ENCODE measurements at places on chromosomes 16 and 17.
A peak's percentile ranks its signal among the peaks of the same experiment; 100 is the strongest.

DNA sequence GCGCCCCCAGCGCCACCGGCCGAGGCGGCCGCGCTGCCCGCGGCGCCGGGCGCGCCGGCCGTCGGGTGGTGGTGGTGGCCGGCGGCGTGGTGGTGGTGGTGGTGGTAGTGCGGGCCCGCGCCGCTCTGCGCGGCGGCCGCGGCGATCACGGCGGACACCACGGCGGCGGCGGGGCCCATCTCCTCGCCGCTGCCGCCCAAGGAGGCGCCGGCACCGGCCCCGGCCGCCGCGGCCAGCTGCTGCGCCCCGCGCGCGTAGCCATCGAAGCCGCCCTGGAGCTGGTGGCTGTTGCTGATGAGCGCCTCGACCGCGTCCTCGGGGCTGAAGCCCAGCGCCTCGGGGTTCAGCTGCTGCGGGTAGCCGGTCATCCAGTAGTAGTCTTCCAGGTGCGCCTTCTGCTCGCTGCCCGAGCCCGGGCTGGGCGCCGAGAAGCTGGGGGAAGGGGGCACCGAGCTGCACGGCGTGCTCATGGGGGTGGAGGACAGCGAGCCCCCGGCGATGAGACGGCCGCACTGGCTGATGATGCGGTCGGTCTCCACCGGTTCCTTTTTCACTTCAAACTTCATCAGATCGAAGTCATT lies 1.2 kb downstream of the MAF start:
- DNase-seq, result peak; percentile 16

DNA sequence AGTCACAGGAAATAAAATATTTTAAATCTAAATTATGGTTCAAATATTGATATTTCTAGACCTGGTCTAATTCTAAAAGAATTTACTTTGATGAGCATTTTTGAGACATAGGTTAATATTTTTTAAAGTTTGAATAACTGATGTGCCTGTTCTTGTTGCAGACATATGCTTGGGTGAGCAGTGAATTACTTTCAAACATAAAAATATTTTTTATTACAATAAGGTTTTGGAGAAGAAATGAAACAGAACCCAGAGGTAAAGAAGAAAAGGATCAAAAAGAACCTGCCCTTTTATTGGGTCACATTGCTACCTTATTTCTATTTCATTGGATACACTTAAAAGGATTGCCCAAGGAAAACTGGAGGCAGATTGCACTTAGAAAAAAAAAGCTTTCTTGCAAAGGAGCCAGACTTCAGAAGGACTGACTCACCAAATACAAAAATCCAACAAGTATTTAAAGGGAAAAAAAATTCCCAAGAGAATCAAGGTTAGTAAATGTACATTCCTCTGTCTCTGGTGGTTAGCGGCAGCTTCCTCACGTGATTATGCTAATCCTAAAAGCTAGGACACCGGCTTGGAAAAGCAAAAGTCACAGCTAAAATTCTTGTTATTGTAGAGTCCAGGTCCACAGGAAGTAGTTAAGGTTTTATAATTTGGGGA lies 18.5 kb downstream of the ENPP7 start:
- no peak for DNase-seq

- DNase-seq, result no peak
Measured at GRCh38 chr16:82236875-82237274, 66.9 kb upstream of the MPHOSPH6 start.

DNA sequence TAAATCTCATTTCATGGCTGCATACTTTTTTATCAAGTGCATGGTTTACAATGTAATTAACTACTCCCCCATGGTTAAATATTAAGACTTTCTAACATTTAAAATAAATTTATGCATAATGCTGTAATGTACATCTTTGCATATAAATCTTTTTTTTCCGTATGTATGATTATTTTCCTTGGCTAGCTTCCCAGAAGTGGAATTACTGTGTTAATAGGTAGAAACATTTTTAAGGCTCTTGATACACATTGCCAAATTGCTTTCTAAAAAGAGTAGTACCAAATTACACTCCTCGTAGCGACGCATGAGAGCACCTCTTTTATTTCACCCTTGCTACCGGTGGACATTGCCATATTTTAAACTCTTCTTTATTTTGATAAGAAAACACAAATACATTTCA lies 141.1 kb downstream of the DNAH9 start:
- no peak for DNase-seq

GRCh38 chr16:57486858-57487834 lies 853 bp upstream of the DOK4 start:
- no peak for DNase-seq

DNA sequence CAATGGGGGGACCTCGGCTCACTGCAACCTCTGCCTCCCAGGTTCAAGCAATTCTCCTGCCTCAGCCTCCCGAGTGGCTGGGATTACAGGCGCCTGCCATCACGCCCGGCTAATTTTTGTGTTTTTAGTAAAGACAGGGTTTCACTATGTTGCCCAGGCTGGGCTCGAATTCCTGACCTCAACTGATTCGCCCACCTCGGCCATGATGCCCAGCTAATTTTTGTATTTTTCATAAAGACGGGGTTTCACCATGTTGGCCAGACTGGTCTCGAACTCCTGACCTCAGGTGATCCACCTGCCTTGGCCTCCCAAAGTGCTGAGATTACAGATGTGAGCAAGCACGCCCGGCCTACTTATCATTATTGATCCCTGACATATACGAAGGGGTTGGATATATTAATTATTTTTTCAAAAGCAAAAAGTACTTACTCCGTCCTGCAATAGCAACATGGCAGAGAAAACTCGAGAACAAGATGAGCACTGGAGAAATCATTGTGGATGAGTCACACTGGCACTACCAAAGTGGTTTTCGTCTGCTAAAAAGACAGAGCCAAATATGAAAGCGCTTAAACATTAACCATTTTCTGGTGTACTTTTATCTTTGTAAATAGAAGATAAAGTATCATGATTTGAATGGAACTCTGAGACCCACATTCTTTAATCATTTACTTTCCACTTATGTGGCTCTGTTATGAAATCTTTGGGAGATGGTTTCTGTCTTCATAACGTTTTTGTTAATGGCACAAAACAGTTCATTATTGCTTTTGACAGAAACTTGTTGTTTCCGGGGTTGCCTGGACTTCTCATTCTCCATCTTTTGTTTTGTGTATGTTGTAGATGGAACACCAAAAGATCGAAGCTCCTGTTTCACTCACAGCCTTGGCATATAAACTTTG lies at the start of gene APOH:
Gene APOH (minus strand): TSS at position 529 of the 896 bp plus-strand sequence. CDS start 36 bp downstream, at position 493.
- no peak for DNase-seq

- DNase-seq, result no peak
Measured at GRCh38 chr16:51134269-51134812, 16.7 kb downstream of the SALL1 start.

DNA sequence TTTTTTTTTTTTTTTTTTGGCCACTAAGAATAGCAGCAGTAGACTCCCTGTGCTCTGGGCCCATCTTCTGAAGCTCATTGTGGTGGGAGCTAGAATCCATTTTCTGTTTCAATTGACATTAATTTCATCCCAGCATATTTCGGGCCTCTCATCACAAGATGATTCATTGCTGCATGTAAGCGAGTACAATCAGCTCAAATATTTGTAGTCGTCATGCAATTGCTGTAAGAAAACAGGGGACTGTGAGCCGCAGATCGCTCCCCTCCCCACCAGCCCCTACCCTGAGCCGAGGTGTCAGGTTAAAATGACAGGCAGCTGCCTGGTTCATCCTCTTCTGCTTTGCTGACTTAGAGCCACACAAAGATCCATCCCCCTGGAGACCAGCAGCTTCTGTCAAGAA lies 358.8 kb upstream of the CDH5 start:
- DNase-seq, result no peak

DNA sequence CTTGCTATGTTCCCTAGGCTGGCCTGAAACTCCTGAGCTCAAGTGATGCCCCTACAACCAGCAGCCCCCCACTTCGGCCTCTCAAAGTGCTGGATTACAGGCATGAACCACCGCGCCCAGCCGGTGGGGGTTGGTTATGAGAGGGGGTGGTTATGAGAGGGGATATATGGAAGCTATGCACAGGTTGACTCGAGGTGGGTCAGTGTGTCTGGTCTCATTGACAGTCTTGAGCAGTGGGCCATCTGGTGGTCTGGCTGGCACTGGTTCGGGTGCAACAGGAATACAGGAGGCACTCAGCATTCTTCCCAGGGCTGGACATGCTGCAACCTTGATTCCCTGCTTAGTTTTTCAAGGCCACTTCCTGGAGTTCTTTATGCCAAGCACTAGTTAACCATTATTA lies 5.6 kb upstream of the STX1B start:
- no peak for DNase-seq

GRCh38 chr17:61862105-61862574 lies 1.2 kb downstream of the BRIP1 start:
- no peak for DNase-seq

GRCh38 chr16:14372471-14372870 lies 257.6 kb downstream of the PARN start:
- no peak for DNase-seq

DNA sequence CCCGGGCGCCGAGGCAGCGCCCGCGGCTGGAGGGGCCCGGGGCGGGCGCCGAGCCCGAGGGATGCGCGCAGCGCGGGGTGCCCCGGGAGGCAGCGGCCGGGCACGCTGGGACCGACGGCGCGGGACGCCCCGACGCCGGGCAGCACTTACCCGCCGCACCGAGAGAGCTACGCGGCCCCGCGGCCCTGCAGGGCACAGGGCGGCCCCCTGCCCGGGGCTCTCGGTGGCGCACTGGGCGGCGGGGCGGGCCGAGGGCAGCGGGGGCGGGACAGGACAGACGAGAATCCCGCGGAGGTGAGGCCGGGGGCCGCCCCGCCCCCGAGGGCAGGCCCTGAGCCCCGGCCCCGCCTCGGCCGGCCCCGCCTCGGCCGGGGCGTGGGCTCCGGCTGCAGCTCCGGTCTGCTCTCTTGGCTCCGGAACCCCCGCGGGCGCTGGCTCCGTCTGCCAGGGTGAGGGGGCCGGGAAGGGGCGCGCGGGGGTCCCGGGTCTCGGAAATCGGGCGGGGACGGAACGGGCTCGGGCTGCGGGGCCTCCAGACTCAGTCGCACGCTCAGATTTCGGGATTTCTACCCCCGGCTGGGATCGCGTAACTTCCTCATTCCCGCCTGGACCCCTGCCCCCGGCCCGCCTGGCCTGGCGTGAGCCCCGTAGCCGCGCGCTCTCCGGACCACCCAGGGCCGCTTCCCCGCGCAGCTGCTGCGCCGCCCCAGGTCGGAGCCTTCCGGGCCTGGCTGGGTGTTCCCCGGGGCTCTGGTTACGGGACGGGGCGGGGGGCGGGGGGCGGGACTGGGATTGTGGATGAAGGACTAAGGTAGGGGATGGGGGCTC lies at the start of gene PLD2:
Gene PLD2 (plus strand): TSS at position 376 of the 828 bp plus-strand sequence. CDS start 621 bp downstream, outside the sequence.
- DNase-seq, result peak; percentile 86

DNA sequence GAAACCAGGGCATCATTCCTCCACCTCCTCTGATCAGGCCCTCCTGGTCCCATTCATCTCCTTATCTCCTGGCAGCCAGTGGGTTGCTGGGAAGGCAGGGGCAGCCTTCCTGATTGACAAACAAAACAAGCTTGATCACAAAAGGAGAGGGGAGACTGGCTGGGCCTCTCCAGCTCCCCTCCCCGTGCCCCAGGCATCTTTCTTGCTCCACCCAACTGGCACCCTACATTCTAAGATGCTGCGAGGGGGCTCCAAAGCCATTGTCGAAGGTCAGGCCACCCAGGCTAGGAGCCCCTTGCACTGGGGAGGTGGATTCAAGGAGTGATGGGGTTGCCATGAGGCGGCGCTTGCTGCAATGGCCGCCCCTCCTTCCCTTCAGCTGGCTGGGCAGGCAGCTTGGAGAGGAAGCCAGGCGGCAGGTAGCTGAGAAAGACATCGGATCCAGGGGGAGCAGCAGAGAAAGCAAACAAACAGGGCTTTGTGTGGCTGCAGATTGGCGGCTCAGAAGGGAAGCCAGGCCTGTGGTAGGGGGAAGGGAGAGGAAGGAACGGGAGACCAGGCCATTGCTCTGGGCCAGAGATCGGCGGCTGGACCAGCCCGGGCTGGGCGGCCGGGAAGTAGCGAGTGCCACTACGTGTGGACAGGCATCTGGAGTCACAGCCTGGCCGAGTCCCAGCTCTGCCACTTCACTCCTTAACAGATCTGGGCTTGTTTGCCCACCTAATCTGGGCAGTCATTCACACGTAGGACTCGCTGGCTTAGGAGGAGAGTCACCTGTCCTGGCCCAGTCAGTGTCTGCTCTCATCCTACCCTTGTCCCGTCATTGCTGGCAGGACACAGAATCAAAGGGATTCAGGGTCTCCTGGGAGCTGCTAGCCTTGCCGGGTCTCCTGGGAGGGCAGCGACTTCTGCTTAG lies 12.3 kb downstream of the RAI1 start:
- no peak for DNase-seq

DNA sequence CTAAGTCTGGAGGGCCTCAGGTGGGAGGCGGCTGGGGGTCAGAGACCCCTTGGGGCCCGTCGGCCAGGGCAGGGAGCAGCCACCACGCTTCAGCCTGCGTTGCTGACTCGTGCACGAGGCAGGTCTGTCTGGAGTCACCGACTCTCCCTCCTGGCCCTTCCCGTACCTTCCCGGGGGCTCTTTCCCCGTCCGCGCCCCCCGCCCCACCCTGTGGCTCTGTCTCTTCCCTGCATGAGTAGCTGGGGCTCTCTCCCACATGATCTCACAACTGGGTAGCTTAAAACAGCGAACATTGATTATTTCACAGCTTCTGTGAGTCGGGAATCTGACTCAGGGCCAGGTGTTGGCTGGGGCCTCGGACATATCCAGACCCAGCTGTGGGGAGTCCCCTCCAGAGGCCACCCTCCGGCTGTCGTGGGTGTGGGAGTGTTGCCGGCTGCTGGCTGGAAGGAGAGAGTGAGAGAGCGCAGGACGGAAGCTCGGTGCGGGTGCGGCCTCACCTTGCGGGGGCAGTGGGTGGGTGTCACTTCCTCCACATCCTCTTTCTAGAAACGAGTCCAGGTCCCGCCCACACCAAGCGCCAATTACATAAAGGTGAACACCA lies 17.3 kb downstream of the BAHCC1 start:
- no peak for DNase-seq

DNA sequence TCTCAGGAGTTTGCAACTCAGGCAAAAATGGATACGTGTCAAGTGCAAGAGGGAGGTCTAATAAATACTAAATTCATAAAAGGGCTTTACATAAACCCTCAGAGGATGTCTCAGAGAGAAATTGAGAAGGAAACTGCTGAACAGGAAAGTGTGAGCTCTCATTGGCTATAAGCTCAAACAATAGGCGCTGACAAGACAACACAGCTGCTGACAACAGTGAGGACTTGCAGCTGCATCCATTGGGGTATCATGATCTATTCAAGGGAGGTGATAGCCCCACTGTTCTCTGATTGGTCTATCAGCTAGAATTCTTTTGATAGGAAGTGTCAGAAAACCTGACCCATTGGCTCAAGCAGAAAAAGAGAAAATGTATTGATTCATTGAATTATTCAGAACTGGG lies 187.2 kb downstream of the CBLN1 start:
- DNase-seq, result no peak

DNA sequence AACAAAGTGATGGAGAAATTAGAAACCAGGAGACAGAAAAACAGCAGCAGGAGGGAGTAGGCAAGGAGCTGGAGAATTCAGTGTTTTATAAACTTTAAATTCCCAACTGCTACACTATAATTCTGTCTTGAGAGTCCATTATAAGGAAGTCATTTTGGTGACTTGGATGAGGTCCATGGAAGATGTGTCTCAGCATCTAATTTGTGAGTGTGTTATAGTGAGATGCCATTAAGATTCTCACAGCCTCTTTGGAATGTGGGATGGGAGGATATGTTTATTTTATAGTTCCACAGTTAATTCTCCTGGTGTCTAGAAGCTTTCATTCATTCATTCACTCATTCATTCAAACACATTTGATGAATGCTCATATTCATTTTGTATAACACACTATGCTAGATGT lies 206.0 kb upstream of the MYOCD start:
- DNase-seq, result no peak

- no peak for DNase-seq
Measured at GRCh38 chr17:39937447-39937846, 9.9 kb downstream of the LRRC3C start.

GRCh38 chr17:77693776-77694175 lies 264.7 kb upstream of the TNRC6C start:
- DNase-seq, result no peak
